GM19239 (cell line): ENCODE measurements at places on chromosomes 7 and 10.

DNA sequence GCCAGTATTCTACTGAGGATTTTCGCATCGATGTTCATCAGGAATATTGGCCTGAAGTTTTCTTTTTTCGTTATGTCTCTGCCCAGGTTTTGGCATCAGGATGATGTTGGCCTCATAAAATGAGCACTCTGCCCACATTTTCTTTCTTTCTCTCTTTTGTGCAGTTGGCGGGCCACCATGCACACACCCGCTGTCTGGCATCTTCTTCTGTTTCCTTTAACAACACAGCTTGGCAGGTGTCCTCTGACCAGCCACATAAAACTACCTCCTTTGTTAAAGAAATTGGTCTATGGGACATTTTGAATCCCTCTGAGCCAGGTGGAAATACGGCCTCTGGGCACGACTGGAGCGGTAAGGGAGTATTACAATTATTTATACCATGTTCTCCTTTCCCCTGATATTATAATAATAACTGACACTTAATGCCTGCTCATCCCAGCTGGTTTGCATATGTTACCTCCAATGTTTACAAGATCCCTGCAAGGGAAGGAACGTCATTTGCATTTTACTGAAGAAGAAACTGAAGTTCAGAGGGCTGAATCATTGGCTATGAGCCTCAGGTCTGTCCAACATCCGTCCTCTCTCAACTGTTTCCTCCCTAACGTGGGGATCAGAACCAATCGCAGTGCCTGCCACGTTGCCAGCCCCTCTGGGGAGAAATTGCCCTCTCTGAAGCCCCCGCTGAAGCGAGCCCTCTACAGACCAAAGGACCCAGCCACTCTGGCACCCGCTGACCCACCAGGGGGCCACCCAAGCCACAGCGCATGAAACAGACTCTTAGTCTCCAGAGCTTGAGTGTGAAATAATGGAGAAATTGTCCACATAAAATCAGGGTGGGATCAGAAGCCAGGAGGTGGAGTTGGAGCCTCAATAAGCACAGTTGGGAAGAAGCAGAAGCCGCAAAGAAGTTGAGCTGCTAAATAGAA, 125.0 kb upstream of the FOXK1 start:
- no peak for DNase-seq

GRCh38 chr7:154628556-154628955, 374.4 kb downstream of the PAXIP1 start:
- DNase-seq, result no peak

DNA sequence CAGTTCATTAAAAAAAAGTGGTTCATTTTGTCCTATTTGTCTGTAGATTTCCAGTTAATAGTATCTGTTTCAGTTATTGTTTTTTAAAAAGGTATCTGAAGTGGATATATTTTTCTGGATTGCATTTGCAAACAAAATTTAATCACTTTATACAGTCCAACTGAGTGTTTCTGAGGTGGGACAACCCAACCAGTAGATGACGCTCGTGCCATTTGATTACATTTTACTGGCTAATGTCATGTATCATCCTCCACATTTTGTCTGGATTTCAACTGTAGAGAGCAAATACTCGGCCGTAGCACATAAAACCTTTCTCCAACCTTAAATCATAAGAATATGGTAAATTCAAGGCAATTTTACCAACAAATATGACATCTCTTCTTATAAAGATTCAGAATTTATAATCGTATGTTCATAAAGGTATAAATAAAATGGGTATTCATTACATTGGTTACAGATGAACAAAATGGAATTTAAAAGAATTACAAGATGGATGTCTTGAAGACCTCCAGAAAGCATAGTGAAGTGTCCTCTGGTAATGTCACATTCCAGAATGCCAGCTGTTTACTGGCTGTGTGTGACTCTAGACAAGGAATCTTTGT, 789.0 kb downstream of the PHTF2 start:
- no peak for DNase-seq

GRCh38 chr7:954330-955238, at the start of gene ADAP1:
Gene ADAP1, minus strand, starts transcription at chr7:954680. Its CDS starts 203 bp downstream, at chr7:954477.
- DNase-seq, result peak; percentile 83

- DNase-seq, result no peak
These were observed 66.2 kb downstream of the VPS41 start for GRCh38 chr7:38842746-38843145.

- no peak for DNase-seq
These were observed 751 bp upstream of the GTPBP10 start for GRCh38 chr7:90345595-90346335.

GRCh38 chr10:105967256-105967655, 1197.2 kb downstream of the SORCS1 start:
- no peak for DNase-seq

DNA sequence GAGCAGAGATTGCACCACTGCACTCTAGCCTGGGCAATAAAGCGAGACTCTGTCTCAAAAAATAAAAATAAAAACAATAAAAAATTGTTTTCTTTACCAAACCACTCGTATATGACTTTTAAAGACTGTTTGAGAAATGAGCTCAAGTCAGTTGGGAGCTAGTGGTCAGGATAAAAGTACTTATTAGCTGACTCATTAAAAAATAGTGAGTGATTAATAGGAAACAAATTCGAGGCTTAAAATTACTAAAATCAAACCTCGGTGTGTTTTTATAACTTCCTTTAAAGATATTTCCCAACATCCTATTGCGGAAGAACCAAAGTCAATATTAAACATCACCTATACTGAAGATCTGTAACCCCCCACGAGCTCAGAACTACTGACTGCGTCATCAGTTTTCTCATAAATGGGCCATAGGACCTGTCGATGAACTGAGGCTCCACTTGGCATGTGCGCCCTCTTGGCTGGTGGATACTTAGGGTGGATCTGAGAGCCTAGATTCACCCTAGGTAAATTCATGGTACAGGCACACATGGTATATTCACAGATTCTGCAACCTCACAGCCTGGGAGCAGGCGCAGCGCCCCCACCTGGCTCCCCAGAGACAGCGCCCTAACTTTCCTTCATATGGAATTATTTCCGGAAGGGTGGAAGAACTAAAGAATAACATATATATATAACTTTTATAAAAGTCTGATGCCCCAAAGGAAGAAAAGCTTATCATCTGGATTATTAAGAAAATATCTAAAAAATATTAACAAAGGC, 9.2 kb downstream of the MKI67 start:
- no peak for DNase-seq

- peak; percentile 7 for DNase-seq
These were observed 324.6 kb downstream of the ATRNL1 start for GRCh38 chr10:115417585-115418265.

DNA sequence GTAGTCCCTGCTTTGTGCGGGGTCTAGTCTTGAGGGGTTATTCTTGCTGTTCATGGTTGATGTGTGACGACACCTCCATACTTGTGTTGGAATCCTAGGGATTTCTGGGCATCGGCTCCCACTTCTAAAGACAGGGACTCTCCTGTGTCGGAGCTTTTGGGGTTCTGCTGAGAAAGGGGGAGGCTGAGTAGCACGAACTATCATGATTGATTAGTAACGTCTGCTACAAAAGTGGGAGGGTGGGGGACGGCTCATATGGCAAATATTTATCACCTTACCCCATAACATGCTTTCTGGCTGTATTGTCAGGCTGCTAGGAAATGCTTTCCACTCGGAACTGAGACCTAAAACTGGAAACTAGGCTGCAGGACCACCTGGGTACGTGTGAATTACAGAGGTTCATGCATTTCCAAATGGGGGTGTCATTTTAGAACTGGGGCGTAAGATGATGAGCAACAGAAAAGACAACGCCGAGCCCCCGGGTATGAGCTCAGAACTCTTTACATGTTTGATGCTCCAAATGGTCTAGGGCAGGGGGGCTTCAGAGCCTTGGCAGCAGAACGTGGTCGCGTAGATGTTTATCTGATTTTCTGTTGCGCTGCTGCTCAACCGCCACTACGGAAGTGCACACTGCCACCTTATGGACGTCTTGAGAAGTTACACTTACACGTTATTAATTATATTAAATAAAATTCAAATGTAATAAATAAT, 15.1 kb upstream of the NME8 start:
- DNase-seq, result peak; percentile 27
